ENCODE measurements at places on chromosomes 12 and 14. TPM values are rescaled to one million over a fixed set of nuclear protein-coding genes. Genes with fewer than 3 reads are reported as not detected.

DNA sequence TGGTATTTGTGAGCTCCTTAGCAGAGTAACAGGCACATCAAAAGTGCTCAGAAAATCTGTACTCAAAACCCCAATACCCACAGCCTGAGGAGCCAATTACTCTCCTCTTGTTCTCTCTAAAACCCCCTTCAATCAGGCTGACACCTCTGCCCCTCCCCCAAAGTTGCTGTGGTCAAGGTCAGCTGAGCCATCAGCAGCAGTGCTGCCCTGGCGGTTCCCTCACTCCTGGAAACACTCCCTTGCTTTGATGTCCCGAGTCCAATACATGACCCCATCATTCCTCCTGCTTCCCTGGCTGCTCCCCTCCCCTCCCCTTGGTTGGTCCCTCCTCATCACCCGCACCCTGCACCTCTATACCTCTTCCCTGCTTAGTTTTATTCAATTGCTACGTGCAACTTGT is 57.2 kb upstream of the C14orf132 start:
- DNase-seq = no peak

DNA sequence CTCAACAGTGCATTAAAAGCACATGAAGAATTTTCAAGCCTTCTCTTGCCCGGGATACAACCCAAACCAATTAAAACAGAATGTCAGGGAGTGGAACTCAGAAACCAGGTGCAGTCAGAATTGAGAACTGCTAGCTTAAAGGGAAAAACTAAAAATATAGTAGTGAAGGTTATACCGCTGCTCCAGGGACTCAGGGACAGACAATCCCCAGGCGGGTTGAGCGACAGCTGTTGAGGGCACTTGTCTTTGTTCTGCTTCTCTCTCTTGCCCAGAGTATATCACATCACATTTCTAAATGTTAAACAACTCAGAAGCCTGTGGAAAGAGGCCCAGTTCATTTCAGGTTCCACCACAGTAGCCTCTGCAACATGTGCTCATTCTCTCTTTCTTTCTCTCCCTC is 93.1 kb downstream of the SLC5A8 start:
- DNase-seq = no peak

DNA sequence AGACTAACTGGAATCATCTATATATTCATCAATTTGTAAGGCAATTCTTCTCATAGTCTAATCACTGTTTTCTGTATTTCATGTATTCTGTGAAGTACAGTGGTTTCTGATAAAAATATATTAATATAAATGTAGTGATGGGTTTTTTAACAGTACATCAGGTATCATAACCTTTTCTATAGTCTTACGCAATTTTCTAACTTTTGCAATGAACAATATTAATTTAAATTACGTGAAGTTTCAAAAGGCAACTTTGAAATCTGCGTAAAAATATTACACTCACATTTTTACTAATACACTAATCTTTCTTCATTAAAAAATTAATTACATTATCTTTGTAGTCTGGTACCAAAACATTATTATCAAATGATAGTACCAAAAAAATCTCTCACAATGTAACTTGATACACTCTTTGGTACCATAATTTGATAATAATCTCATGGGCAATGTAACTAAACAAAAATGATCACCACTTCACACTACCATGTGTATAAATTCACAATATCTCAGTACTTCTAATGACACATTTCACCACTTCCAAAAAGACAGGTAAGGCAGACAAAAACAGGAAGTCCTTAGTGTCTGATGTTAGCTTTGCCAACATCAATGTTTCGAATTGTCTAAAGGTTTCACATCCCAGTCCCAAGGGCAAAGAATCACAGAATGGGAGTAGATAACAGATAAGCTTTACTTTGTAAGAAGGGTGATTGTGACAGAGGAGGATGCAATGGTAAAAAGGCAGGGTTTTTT is 8.7 kb downstream of the DNAI7 start:
- no peak for DNase-seq

DNA sequence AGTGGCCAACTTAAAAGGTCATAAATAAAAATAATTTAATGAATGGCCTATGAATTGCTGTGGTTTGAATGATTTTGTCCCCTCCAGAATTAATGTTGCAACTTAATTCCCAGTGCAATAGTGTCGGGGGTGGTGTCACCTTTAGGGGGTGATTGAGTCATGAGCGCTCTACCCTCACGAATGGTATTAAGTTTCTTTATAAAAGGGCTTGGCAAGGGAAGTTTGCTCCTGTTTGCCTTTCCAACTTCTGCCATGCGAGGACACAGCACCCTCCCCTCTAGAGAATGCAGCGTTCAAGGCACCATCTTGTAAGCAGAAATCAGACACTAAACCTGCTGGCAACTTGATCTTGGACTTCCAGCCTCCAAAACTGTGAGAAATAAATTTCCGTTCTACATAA is 253.3 kb downstream of the ATXN7L3B start:
- DNase-seq = no peak

DNA sequence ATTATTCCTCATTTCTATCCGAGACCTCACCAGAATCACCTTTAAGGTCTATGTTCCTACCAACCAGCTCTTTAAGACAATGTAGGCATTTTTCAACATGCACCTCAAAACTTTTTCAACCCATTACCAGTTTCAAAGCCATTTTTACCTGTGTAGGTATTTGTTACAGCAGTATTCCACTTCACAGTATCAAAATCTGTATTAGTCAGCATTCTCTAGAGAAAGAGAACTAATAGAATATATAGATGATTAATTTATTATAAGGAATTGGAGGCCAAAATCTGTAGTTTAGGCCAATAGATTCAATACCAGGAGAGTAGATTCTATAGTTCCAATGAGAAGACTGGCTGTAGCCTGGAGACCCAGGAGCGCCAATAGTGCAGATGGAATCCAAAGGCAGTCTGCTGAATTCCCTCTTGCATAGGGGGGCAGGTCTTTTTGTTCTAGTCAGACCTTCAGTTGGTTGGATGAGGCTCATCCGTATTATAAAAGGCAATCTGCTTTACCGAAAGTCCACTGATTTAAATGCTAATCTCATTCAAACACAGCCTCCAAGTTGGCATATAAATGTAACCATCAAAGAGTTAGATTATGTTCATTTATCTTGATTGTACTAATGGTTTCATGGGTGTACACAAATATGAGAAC is 151.6 kb upstream of the SYT1 start:
- no peak for DNase-seq

DNA sequence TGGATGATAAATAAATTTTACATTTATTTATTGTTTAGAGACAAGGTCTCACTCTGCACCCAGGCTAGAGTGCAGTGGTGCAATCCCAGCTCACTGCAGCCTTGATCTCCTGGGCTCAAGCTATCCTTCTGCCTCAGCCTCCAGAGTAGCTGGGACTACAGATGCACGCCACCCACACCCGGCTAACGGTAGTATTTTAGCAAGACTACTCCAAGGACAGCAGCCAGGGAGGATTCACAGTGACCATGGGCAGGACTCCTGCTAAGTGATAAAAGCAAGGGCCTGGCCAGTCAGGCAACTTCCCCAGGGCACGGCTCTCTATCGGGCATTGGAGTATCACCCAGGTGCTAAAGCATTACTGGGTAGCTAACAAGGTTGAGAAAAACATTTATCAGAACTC is 55.4 kb downstream of the ARL6IP4 start:
- no peak for DNase-seq

MYF6 gene
- total RNA-seq = not detected

BMAL2 gene
- 8.2 TPM for total RNA-seq

KCNC2 gene
- total RNA-seq = not detected

KRT77 gene
- total RNA-seq = not detected
